ENCODE measurements at places on chromosomes 13 and 19. TPM values are rescaled to one million over a fixed set of nuclear protein-coding genes. Genes with fewer than 3 reads are reported as not detected.

DNA sequence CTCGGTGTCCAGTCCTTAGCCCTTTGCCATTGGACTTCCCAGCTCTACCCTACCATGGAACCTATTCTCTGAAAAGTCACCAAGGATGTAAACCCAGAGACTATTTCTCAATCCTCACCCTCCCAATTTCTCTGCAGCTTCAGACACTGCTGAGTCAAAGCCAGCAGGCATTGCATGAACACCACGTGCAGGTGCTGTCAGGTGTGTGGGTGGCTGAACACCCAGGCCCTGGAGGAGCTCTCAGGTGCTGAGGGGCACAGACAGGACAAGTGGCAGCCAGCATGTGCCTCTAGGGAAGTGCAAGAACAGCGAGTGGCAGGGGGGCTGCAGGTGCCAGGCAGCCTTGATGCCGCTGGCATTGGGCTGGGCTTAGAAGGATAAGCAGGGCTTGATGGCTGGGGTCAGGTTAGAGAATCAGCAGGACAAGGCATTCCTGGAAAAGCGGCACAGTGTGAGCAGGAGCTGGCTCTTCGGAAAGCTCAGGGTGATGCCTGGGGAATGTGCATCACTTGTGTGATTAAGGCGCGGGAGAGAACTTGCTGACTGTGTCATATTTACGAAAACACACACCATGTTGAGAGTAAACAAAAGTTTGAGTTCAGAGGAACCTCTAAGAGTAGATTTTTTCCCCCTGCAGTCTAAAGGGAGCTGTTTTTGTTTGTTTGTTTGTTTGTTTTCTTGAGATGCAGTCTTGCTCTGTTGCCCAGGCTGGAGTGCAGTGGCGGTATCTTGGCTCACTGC, 83.8 kb downstream of the LNX2 start:
- DNase-seq, result no peak

DNA sequence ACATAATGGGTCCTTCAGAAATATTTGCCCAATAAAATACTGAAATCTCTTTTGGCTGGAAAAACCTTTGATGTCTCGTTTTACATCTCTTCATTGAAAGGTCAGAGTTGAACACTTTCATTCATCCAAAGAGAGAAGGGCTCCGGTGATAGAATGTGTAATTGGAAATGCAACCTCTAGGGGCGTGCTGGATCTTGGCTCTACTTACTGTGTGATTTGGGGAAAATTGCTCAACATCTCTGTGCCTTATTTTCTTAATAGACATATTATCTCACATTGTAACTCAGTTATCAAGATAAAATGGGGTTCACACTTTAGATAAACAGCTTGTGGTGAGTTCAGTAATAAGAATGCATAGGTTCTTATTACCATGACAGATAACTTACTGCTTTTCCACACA, 1444.1 kb downstream of the SLITRK5 start:
- DNase-seq, result no peak

GRCh38 chr13:44726778-44727177, 150.6 kb upstream of the TSC22D1 start:
- DNase-seq, result no peak

DNA sequence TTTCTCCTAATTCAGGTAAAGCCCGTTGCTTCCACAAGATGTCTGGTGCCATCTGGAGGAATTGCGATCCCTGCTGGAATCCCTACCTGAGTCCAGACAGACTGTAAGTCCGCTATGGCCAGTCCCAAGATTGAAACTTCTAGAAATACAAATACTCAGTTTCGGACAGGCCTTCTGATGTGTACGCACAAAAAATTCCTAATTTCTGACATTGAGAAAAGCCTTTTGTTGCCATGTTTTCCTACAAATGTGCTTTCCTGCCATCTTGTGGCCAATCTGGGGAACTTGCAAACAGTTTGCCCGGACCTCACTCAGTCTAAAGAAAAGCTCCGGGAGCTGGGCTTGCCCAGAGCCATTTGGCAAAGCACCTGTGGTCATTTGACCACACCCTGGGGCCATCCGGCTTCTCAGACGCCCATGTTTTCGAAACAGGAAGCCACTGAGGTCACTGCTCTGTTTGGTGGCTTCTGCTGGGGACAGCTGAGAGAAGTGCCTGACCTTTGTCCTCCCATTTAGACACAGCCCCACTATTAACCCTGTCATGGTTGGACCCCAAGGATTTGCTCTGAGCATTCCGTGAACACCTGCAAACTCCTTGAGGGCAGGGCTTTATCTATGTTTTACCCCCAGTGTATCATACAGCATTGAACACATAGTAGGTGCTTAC, 79.4 kb downstream of the SLC15A1 start:
- DNase-seq, result no peak

DNA sequence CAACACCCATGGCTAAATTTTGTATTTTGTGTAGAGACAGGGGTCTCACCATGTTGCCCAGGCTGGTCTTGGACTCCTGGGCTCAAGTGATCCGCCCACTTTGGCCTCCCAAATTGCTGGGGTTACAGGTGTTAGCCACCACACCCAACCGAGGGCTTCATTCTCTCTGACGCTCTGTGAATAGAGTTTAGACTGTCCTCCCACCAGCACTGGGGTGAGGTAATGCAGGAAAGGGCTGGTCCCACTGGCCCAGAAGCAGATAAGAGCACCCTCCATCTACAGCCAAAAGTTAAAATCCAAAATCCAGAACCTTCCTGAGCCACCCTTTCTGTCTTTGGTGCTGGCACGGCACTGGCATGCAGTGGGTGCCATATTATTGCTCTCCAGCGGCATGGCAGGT, 31.8 kb upstream of the HOMER3 start:
- no peak for DNase-seq

- DNase-seq, result no peak
Measured at GRCh38 chr19:43643326-43643725, 3.7 kb upstream of the CADM4 start.

F2RL3 gene
- not detected for polyA plus RNA-seq

IGSF23 gene
- not detected for polyA plus RNA-seq
